Nasal cavity respiratory epithelium epithelial cell of viscerocranial mucosa (primary cell): ENCODE measurements at places on chromosomes 7 and 10. TPM values are rescaled to one million over a fixed set of nuclear protein-coding genes. Genes with fewer than 3 reads are reported as not detected.

The MSMB gene
- 0.34 and 21.0 TPM in 2 replicates for total RNA-seq

The TAS2R60 gene
- total RNA-seq = not detected in 2 replicates

The IFIT1B gene
- total RNA-seq = not detected in 2 replicates

The MORN4 gene
- 10.0 and 11.3 TPM in 2 replicates for total RNA-seq

The PTPRN2 gene
- under 0.01 and 2.5 TPM in 2 replicates for total RNA-seq
